ENCODE measurements at places on chromosomes 7 and 10.

GRCh38 chr10:88428442-88428841 is 154.7 kb downstream of the RNLS start:
- no peak for DNase-seq

- DNase-seq: no peak
Observed at GRCh38 chr10:88082806-88083596, 219.6 kb downstream of the PTEN start.

DNA sequence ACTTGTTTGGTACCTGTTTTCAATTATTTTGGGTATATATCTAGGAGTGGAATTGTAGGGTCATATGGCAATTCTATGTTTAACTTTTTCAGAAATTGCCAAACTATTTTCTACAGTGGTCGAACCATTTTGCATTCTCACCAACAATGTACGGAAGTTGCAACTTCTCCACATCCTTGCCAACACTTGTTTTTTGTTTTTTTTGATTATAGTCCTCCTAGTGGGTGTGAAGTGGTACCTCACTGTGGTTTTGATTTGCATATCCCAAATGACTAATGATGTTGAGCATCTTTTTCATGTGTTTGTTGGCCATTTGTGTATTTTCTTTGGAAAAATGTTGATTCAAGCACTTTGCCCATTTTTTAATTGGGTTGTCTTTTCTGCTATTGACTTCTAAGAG is 122.1 kb downstream of the RPS24 start:
- DNase-seq: no peak

DNA sequence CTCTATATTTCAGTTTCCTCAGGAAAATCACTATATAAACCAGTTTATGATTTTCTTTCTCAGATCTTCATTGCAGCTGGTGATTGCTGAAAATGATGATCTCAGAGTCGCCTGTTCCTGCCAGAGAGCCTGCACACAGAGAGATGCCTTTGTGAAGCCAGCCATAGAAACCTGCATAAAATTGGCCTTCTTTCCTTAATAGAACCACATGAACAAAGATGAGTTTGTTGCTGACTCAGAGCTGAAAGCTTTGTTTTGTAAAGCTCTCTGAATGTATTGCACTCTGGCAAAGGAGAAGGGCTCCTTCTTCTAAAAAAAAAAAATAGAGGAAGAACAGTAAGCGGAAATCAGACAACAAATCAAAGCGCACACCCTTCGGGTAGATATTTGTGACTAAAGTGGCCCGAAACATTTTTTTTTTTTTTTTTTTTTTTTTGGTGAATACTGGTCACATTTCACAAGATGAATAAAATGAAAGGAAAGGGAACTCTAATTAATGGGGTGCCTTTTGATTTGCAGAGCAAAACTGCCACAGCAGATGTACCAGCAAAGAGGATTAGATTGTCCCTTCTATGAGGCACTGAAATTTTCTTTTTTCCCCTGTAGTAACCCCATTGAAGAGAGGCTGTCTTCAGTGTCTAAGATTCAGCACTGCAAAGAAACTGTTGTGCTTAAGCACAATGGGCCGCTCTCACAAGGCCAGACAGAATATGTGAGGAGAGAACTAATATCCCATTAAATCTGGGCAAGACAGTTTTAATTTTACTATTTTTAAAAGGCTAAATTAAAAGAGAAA is 75.1 kb upstream of the PTPRZ1 start:
- peak; percentile 2 for DNase-seq

GRCh38 chr10:61989995-61990760 is 88.7 kb downstream of the ARID5B start:
- DNase-seq: no peak

DNA sequence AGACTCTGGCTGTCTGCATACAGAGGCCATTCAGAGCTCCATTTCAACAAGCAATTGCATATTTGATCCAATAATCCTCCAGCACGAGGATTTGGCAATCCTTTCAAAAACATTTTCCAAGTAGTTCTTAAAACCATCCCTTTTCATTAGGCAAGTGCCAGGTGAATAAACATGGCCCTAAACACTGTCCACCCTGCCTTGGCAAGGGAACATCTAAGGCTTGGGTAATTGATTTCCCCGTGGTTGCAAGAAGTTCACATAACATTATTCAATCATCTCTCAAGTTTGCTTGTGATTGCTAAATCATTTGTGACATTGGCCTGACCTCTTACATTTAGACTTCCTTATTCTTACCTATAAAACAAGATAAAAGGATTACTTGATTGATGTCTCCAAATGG is 175.2 kb downstream of the CTTNBP2 start:
- no peak for DNase-seq

GRCh38 chr10:95767884-95768556 is 12.1 kb downstream of the ENTPD1 start:
- DNase-seq: no peak

GRCh38 chr10:59346321-59346720 is 16.0 kb downstream of the FAM13C start:
- DNase-seq: no peak

DNA sequence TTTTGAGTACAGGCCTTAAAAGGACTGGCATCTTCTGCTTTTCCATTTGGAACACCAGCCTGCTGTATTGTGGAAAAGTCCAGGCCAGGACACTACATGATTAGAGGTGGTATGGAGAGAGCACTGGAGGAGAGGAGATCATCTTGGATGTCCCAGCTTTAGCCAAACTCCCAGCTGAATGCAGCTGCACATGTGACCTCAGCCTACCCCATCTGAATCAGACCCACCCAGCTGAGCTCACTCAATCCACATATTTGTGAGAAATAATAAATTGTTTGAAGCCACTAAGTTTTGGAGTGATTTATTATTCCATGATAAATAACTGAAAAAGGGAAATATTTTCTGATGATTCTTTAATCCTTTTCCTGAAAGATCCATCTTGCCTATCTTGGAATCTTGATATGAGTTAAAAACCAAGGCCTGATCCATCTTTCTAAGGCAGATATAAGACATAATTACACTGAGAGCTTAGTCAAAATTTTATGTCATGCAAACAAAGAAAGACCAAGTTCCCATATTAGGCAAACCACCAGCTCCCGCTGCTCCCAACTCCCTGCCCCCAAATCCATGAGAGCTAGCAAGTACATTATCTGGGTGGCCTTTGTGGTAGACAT is 55.1 kb upstream of the TRIL start:
- DNase-seq: no peak

DNA sequence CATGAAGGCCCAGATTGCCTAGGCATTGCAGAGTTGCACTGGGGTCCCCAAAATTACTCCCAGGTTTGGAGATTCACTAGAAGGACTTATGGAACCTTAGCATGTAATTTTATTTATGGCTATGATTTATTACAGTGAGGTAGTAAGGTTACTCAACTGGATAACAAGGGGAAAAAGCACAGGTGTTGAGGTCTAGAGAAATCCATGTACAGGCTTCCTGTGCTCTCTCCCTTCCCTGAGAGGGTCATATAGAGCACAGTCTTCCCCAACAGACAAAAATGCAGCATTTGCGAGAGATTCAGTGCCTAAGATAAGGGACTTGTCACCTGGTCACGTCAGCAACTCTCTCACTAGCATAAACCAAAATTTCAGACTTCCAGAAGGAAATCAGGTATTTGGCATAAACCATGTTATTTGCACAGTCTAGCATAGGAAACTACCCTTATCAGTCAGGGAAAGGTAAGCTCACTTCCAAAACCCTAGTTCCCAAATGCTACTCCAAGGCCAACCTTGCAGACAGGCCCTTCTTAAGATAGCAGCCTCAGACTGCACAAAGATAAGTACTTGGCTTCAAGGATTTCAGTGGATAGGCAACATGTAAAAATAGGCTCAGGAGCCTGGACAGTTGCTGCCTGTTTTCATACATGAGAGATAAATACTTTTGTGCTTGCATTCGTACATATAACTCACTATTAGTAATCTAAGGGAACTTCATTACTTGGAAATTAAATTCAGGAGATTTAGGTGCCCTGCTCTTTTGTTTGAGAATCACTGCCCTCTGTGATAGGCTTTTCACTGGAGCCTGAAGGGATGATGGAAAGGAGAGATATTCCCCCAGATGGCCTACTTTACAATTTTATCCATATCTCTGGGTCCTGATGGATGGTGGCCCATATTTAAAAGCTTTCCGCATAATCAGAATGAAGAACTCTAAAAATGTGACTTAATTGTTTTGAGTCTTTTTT is 378.4 kb upstream of the LRGUK start:
- DNase-seq: no peak

DNA sequence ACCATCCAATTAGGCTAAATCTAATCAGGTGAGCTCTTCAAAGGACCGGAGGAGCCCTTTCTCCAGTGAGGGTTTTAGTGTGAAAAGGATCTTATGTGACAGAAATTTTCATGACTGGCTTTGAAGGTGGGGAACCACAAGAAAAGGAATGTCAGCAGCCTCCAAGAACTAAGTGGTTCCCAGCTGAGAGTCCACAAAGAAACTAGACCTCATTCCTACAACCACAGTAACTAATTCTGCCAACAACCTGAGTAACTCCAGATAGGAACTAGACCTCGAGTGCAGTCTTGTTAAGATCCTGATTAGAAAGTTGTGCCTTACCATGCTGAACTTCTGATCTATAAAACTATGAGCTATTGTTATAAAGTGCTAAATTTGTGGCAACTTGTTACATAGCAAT is 51.3 kb downstream of the PCLO start:
- no peak for DNase-seq

DNA sequence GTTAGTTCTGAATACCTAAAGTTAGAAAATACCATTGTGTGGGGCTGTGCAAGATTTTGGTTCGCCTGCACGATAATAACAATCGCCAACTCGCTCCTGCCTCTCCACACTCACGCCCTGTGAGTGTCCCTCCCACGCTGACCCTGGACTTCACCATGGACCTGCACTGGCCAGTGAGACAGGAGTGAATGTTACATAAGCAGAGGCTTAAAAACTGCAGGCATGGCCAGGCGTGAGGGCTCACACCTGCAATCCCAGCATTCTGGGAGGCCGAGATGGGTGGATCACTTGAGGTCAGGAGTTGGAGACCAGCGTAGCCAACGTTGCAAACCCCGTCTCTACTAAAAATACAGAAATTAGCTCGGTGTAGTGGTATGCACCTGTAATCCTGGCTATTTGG is 68.4 kb downstream of the TCERG1L start:
- no peak for DNase-seq

DNA sequence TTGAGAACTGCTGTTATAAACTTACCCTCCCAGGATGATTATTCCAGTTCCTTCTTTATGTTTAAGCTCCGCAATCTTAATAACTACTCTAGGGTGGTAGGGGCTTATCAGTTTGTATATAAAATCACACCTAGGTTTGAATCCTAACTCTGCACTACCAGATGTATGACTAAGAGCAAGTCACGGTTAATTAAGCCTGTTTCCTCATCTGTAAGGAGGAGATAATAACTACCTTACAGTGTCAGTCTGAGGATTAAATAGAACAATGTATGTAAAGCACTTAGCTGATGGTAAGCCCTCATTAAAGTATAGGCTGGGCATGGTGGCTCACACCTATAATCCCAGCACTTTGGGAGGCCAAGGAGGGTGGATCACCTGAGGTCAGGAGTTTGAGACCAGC is 9.2 kb downstream of the DNA2 start:
- DNase-seq: no peak

- DNase-seq: no peak
Observed at GRCh38 chr7:36278620-36279172, 111.0 kb upstream of the ANLN start.

- peak; percentile 60 for DNase-seq
Observed at GRCh38 chr7:14936554-14936953, 34.0 kb upstream of the DGKB start.

DNA sequence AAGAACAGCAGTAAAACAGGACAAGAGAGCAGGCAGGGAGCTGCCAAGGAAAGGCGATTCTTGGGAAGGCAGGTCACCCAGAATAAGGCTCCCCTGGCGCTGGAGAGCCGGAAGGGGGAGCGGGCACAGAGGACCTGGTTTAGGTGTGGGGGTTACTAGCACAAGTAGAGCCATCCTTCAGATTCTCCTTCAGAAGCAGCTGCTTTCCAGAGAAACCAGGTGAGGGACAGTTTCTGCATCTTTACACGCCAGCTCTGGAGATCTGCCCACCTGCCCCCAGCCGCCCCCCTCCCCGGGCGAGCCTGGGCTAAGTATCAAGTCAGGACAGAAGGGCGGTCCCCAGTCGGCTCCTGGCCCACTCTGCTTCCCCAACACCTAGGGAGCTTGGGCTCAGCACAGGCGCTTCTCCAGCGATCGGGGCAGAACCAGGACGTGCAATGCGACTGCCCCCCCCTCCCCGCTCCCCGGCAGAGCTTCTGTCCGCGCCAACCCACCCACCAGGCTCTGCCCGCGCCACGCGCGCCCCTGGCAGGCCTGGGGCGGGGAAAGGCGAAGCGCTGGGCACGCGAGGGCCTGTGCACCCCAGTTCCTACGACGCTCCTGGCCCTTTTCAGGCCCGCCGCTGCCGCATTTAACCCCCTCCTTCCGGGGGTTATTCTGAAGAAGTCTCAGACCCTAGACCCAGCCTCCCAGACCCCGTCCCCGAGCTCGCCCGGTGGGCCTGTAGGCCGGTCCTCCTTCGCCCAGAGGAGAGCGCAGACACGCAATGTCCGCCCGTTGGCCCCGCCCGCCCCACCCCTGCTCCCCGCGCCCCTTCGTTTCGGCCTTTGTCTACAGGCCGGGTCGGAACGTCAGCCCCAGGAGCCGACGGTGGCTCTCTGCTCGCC is 4.4 kb upstream of the EN2 start:
- peak; percentile 50 for DNase-seq

GRCh38 chr7:66150471-66150870 is 35.8 kb downstream of the CRCP start:
- DNase-seq: no peak

DNA sequence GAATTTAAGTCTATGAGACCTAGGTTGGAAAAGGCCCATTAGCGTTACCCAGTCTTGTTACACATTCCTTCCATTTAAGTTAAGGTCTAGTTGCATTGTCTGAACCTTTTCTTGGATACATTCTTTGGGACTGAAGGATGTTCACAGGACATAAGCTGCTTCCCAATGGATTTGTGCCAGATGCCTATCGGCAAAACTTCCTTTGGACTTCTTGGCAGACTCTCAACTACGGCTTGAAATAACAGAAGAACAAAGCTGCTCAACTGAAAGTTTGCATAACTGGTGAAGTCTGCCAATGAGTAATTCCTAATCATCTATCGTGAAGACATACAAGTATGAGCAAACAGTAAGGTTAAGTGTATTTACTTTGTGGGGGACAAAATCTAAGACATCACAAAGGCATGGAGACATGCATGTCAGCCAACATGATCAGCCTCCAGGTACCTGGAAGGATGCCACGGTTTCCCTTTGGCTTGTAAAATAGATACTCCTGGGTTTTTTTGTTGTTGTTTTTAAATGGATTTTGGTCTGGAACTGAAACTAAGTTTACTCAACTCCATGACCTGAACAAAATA is 35.4 kb downstream of the MALSU1 start:
- no peak for DNase-seq

Data from kidney (tissue), 22 donors.